ENCODE measurements at places on chromosomes 3 and 15. TPM values are rescaled to one million over a fixed set of nuclear protein-coding genes. Genes with fewer than 3 reads are reported as not detected.

Gene MKRN3
- total RNA-seq: 15.0 TPM

Gene AKAP13
- total RNA-seq: 18.5 TPM

Gene PFN2
- total RNA-seq: 243 TPM

DNA sequence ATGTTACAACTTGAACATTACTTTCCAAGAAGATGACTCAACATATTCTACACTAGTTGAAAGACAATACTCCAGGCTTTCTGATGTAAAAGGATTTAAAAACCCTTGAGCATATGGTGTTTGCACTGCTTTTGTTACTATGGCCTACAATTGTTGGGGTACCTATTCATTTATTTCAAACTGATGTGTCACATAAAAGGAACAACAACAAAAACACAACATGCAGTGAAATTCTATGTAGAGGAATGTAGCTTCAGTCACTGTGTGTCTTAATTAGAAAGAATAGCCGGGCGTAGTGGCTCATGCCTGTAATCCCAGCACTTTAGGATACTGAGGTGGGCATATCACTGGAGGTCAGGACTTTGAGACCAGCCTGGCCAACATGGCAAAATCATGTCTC is 1.6 kb downstream of the SPATA16 start:
- no peak for DNase-seq

DNA sequence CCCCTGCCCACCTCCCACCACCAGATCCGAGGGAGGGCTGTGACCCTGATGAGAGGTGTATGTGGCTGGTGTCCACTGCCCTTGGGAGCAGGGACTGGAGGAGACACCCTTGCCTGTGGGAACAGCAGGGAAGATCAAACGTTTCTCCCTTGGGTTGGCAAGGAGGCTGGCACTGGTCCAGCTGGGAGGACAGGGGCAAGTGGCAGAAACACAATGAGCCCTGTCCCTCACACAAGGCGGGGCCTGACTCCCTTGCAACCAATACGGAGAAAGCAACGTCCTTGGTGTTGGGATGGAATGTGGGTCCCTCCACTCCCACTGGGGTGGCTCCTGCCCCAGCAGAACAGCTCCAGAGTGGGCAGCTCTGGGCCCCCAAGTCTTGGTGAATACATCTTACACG is 5.2 kb downstream of the HYAL2 start:
- DNase-seq: no peak

GRCh38 chr3:162863579-162863978 is 1367.0 kb downstream of the OTOL1 start:
- DNase-seq: no peak

Gene ST3GAL6
- total RNA-seq: 1.2 TPM

DNA sequence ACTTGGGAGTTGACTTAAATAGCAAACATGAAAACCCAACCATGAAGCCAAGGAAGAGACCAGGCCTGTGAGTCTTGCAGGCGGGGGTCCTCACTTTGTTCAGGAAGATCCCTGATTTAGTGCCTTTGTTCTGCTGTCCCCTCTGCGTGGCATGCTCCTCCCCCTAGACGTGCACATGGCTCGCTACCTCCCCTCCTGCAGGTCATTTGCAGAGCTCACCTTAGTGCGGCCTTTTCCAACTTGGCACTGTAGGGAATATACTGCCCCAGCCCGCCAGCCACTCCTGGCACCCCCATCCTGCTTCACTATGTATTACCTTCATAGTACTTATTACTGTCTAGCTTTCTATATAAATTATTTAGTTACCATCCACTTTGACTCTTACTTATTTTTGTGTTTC is 18.3 kb downstream of the GXYLT2 start:
- no peak for DNase-seq

- DNase-seq: no peak
These were observed 18.1 kb downstream of the DNAJB11 start for GRCh38 chr3:186588632-186589031.

GRCh38 chr3:65558826-65559225 is 479.9 kb downstream of the MAGI1 start:
- no peak for DNase-seq

DNA sequence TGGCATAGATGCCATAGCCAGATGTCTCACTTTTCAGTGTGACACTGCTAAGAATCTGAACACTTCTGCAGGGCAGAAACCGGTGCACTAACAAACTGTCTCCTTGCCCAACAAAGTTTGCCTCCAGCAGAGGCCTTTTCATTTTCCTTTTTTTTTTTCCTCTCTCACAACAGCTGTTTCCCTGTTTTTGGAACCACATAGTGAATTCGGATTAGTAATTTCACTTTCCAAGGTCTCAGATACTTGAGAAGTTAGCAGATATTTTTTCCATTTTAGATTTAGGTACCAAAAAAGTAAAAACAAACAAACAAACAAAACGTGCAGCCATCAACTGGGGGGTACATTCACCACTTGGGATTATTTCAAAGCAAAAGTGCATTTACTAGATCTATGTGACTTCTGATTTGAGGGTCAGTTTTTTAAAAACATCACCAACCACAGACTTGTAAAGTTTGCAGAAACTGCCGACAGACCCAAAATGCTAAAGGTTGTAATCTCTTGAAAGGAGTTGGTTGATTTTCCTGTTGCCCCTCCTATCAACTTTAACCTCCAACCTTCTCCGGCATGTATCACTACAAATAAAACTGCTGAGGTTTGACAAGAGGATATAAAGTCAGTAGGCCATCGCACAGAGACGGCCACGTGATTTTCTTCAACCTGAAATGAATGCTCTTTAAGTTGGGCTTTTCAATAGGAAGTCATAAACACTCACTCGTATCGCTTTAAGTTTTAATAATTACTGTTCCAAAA is 169.1 kb downstream of the CDIN1 start:
- DNase-seq: no peak

DNA sequence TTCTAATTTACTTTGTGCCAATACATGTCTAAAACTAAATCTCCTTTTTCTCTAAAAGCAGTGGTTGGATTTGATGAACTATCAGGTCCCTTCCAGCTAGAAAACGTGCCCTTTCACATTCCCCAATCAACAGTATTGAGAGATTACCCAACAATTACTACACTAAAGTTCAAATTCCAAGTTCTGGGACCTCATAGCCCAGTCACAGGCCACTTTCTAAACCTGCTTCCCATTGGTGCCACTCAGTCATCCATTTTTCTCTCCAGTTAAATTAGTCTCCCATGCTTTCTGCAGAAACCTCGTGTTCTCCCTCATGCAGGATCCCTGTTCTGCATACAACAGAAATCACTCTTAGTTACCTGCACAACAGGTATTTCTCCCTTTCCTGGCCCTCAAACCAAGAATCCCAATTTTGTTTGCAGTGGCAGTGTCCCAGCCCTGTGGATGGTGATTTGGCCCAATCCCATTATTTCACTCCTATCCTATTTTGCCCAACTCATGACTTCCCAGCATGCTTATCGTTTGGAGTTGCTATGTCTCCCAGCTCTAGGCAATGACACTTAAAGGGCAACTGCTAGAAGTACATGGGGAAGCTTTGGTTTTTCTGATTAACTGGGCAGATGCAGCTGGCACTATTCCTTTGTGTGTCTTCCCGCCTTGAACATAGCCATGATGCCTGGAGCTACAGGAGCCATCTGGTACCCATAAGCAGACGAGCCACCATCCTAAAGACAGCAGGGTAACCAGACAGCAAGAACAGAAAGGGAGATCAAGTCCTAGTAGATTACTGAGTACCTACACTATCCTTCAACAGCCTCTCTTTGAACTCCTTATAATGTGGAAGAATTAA is 224.2 kb downstream of the MINAR1 start:
- DNase-seq: no peak

GRCh38 chr15:31869686-31870307 is 160.5 kb upstream of the CHRNA7 start:
- DNase-seq: no peak

- DNase-seq: no peak
These were observed 1.4 kb downstream of the PAQR5 start for GRCh38 chr15:69299943-69300588.

GRCh38 chr3:66381626-66382025 is 119.2 kb downstream of the LRIG1 start:
- no peak for DNase-seq

Measured in Daoy (cell line).